ENCODE measurements at places on chromosomes 16 and 17. TPM values are rescaled to one million over a fixed set of nuclear protein-coding genes. Genes with fewer than 3 reads are reported as not detected.

PRSS27 gene
- 1.4 TPM for polyA plus RNA-seq

TEKT1 gene
- polyA plus RNA-seq: 0.86 TPM

ITGAL gene
- 3.4 TPM for polyA plus RNA-seq

CLEC10A gene
- polyA plus RNA-seq: 1.4 TPM

CRISPLD2 gene
- polyA plus RNA-seq: 7.2 TPM

CCL16 gene
- 0.09 TPM for polyA plus RNA-seq

KAT7 gene
- 48.0 TPM for polyA plus RNA-seq

NOG gene
- polyA plus RNA-seq: 1.4 TPM

PARD6A gene
- 4.3 TPM for polyA plus RNA-seq

CTF1 gene
- polyA plus RNA-seq: 6.6 TPM

TPSG1 gene
- polyA plus RNA-seq: 1.3 TPM

GUCY2D gene
- polyA plus RNA-seq: not detected

HOXB1 gene
- polyA plus RNA-seq: 0.34 TPM

PIPOX gene
- polyA plus RNA-seq: 5.6 TPM

RNF222 gene
- polyA plus RNA-seq: 0.11 TPM

AIPL1 gene
- not detected for polyA plus RNA-seq

DRC3 gene
- 14.7 TPM for polyA plus RNA-seq

ARL17B gene
- 12.2 TPM for polyA plus RNA-seq

HCFC1R1 gene
- polyA plus RNA-seq: 67.1 TPM

CFAP97D1 gene
- polyA plus RNA-seq: not detected

GRCh38 chr16:53121043-53121620 lies 66.3 kb downstream of the CHD9 start:
- DNase-seq: no peak

GRCh38 chr16:79982361-79982760 lies 381.8 kb upstream of the MAF start:
- DNase-seq: no peak

DNA sequence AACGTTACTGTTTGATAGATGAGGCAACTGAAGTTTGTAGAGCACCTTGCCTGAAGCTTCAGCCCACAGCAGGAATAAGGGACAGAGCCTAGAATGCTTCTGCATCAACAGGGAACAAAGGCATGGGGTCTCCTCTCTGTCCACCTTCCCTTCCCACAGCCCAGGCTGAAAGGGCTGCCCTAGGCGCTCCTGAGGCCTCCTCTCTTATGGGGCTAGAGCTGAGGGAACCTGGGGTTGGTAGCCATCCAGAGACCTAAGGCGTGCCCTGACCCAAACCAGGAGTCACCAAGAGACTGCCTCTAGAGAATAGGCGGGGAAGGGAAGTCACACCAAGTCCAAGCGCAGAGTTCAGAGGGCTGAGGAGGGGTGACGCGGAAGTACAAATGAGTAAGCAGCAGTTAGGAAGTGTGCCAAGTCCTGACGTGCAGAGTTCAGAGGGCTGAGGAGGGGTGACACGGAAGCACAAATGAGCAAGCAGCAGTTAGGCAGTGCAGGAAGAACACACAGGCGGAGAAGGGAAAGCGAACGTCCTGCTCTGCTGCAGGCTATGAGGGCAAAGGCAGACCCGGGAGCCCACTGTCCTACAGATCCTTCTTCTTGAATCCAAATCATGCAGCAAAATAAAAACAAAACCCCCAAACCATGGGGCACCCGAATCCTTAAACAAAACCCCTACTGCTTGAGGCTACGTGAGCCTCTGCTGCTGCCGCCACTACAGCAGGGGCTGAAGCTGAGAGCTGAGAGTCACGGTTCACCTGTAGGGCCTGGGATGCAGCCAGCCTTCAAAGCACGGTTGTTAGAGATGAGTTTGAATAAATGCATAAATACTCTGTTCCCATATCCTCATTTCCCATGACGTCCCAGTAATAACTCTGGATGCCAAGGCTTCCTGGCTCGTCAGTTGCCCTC lies 2.7 kb upstream of the SPG7 start:
- DNase-seq: peak; percentile 80

DNA sequence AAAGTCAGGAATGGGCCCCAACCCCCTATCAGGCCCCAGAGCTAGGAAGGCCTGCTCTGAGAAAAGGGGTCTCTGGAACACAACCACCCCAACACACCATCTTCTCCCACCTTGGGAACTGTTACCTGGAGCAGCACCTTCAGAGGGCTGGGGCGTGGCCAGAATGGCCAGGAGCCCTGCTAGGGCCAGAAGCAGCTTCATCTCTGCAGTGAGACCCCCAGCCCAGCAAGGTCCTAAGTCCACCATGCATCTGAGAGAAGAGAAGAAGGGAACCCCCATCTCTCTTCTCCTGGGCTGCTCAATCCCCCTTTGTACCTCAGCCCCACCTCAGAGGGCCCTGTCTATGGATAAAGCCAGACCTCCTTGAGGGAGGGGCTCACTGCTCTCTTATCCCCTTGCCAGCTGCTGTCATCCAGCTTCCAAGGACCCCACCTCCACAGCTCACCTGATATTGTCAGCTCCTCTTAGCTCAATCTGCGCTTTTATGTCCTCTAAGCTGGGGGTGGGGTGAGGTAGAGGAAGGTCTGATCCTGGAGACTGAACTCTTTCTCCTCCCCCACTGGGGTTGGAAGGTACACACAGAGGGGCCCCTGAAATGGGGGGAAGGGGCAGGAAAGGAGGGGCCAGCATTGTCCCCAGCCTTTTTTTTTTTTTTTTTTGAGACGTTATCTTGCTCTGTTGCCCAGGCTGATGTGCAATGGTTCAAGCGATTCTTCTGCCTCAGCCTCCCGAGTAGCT lies at the start of gene MPO:
MPO (minus strand) TSS at position 456 of the 738 bp plus-strand sequence; CDS start at position 279, 177 bp downstream.
- DNase-seq: no peak

- DNase-seq: no peak
Measured at GRCh38 chr17:44558334-44558709, 1.0 kb downstream of the FZD2 start.

- no peak for DNase-seq
Measured at GRCh38 chr16:87017371-87018012, 299.7 kb downstream of the C16orf95 start.

DNA sequence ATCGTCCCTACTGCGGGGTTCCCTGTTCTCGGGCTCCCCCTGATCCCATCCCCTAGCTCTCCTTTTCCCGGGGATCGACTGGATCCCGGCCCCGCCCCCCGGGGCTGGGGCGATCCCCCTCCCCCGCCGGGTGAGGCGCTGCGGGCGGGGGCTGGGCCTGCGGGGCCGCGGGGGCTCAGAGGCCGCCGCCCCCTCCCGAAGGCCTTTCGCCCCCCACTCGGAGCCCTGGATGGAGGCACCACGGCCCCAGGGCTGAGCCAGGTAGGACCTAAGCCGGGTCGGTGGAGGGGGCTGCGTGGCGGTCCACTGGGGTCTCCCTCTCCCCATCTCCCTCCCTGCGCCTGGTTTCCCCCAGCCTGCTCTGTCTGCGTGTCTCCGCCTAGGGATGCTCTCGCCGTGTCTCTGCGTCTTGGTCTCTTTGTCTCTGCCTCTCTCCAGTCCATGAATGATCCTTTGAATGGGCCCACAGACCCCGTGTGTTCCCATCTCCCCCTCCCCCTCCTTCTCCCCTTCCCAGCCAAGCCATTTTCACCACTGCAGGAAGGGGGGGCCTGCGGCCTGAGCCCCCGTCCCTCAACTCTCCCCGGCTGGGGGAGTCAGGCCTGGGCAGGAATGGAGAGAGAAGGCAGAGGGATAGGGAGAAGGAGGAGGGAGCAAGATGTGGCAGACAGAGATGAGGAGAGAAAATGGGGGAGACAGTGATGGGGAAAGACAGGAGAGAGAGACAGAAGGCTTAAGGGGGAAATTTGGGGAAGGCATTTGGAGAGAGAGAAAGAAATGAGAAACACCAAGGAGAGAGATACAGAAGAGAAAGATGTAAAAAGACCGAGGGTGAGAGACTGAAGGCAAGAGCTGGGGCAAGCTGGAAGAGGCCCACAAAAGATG lies 1.7 kb upstream of the TMEM256 start:
- DNase-seq: no peak

DNA sequence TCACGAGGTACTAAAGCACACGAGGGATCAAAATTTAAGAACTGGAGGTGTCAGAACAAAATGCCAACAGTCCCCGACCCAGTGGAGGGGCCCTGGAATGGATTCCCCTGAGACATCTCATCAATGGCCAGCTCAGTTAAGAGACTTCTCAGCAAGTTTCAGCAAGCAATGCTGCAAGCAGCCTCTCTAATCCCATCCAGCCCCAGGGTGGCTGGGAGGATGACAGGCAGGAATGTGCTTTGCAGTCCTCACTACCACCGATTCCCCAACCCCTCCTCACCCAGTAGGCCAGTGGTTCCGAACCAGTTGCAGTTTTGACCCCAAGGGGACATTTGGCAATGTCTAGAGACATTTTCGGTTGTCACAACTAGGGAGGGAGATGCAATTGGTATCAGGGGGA lies 8.7 kb downstream of the GPRC5B start:
- no peak for DNase-seq

DNA sequence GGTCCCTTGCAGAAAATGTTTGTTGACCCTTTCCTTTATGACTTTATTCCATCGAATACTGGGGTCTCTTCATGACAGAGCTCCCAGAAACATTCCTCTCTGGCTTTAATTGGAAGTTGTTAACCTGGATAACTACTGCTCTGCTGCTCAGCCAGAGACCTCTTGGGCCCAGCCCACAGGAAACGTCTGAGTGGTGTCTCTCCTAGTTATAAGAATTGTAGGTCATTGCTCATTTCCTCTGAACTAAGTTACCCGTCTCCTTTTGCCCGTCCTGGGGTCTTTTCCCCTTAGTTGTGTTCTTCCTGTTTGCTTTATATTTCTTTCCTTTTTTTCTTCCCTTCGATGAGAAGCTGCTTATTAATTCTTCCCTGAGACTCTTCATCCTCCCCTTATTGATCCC lies 9.0 kb downstream of the MAP2K6 start:
- DNase-seq: no peak

GRCh38 chr17:73071066-73071999 lies 21.2 kb downstream of the SLC39A11 start:
- DNase-seq: no peak

GRCh38 chr16:68059804-68060203 lies 25.4 kb upstream of the NFATC3 start:
- DNase-seq: no peak

- DNase-seq: no peak
Measured at GRCh38 chr16:57892041-57892440, 78.9 kb downstream of the CNGB1 start.

GRCh38 chr17:39318636-39319035 lies 82.8 kb downstream of the FBXL20 start:
- DNase-seq: no peak

DNA sequence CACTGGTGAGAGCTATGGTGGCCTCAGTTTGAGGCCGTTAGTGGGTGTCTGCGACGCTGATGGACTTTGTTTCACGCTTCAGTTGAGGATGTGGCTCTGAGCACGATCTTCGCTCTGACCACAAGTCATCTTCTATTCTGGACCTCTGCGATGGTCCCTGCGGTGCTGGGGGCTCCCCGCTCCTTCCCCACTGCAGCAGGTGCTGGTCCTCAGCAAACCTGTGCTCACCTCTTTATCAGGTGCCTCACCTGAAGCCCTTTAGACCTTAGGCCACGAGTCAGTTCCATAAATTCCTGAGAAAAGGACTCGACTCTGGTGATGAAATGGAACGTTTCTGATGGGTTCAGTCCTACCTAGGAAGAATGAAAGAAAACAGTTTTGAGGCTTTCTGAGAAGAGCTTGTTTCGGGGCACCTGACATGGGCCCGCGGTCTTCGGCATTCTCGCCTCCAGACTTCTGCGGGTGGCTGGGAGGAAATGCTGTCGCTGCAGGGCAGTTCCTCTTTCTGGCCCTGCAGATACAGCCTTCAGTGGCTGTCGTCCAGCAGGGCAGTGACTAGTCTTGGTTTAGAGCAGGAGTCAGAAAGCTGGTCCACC lies 4.7 kb downstream of the KCTD5 start:
- no peak for DNase-seq

GRCh38 chr17:76079535-76079955 lies 563 bp downstream of the ZACN start:
- no peak for DNase-seq

DNA sequence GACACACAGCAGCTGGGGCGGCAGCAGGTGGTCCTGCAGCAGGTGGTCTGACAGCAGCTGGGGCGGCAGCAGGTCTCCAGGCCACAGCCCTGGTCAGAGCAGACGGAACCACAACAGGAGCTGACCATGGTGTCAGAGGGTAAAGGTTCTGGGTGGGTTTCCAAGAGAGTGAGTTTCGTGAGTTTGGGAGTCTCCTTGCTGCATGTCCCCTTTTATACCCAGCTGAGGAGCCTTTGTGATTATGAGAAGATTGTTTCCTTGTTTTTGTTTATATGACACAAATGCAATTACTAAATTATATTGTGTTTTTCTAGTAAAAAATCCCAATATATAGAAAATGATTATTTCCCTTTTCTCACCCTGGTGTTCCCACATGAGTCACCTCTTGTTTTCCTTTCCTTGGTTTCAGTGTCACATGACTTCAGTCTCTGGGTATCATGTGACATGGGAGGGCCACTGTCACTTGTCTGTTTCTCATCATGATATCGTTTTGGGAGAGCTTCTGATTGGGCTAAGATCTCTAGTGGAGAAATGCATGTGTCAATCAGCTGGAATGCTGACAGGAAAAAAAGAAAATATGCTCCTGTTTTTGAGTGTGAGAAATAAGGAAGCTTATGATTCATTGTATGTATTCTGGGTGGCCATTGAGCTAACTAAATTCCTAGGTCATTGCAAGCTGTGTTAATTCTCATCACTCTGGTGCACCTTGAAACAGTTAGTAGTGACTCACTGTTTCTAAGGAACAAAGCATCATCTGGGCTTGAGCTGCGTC lies at the start of gene KRTAP4-6:
KRTAP4-6 (minus strand) TSS at position 185 of the 772 bp plus-strand sequence; CDS start at position 128, 57 bp downstream.
- DNase-seq: no peak

DNA sequence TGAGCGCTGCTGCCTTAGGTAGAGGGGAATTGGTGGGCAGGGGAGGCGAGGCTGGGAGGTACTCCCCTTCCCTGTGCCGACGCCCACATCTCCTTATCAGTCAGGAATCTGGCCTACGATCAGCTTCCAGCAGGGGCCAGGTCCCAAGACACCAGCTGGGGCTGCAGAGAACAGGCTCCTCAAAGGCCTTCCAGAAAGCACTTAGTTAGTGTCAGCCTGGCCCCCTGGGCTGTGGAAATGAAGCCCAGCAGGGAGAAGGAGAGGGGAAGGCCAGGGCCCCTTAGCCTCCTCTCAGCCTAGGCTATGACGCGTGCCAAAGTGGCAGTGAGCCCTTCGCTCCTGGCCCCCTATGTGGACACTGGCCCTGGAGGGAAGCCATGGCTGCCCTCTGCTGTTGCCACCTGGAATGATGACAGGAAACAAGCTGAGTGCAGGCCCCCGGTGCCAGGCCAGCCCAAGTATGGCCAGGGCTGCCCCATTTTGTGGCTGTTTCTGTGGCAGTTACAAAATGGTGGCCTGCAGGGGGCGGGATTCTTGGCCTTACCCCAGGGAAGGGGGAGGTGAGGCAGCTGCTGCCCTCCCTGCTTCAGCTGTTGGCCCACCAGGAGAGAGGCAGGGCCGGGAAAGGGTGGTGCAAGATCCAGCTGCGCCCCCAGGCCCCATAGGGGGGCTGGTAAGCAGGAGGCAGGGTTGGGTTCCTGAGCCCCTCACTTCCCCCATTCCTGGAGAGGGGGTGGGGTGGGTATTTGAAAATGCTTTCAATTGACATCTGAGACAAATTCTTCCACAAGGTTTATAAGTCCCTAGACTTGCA lies 11.3 kb downstream of the TBX4 start:
- no peak for DNase-seq

Data from right renal pelvis (tissue), 4 donors.